ENCODE measurements at places on chromosomes 11 and 22. TPM values are rescaled to one million over a fixed set of nuclear protein-coding genes. Genes with fewer than 3 reads are reported as not detected.

MRGPRX3 gene
- not detected for total RNA-seq

KCNQ1OT1 gene
- 0.88 TPM for total RNA-seq

- peaks cover 6% of the 10 kb centered on the region for H3K27me3 ChIP-seq
- no peak overlapping the region for H3K4me3 ChIP-seq
- no peaks in the 10 kb centered on the region for H3K36me3 ChIP-seq
- no peaks in the 10 kb centered on the region for H3K4me1 ChIP-seq
- DNase-seq, result no peak
Measured at GRCh38 chr22:27057717-27058116, 400.3 kb downstream of the MIAT start.

DNA sequence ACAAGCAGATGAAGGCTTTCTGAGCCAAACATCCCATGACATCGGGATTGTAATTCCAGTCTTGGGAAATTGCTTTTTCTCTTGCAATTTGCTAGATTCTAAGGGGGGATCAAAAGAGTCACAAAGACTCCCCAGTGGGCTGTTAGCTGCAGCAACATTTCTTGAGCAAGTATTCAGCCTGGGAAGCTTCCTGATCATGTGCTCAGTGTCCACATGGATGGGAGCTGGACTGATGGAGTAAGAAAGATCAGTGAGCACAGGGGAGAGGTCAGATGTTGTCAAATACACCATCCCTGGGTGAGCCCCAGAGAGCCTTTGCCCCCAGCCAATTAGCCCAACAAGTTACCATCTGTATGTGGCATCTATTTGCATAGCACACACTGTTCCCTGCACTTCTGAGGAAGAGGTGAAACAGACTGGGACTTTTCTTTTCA, 10.2 kb upstream of the GRK3 start:
- no peaks in the 10 kb centered on the region for H3K36me3 ChIP-seq
- no peak overlapping the region for H3K4me3 ChIP-seq
- H3K4me1 ChIP-seq, result peaks cover 46% of the 10 kb centered on the region
- no peak for DNase-seq
- no peak overlapping the region for H3K27ac ChIP-seq
- H3K27me3 ChIP-seq, result no peaks in the 10 kb centered on the region

- no peak for DNase-seq
- no peaks in the 10 kb centered on the region for H3K36me3 ChIP-seq
- H3K4me3 ChIP-seq, result no peak overlapping the region
Measured at GRCh38 chr22:38938925-38939324, 18.5 kb upstream of the APOBEC3A start.

- H3K4me3 ChIP-seq, result no peak overlapping the region
- no peak for DNase-seq
- H3K4me1 ChIP-seq, result no peaks in the 10 kb centered on the region
- no peak overlapping the region for H3K27ac ChIP-seq
- H3K27me3 ChIP-seq, result peaks cover 23% of the 10 kb centered on the region
Measured at GRCh38 chr11:94751218-94751609, 16.9 kb upstream of the AMOTL1 start.

DNA sequence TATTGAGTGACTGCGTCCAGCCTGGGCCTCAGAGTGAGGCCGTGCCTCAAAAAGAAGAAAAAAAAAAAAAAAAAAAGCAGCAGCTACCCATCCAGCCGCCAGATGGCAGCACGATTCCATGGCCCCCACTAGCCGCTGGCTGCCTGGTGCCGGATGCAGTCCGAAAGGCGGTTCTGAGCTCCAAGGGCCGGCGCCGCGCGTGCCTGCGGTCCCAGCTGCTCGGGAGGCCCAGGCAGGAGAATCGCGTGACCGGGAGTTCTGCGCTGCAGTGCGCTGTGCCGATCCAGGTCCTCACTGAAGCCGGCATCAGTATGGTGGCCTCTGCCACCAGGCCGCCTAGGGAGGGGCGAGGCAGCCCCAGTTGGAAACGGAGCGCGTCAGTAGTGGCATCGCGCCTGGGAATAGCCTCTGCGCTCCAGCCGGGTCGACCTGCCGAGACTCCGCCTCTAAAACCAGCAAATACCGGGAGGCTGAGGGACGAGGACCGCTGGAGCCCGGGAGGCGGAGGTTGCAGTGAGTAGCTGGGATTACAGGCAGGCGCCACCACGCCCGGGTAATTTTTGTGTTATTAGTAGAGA, 19.3 kb downstream of the SCARF2 start:
- peaks cover 3% of the 10 kb centered on the region for H3K27me3 ChIP-seq
- peaks cover 4% of the 10 kb centered on the region for H3K4me1 ChIP-seq
- H3K4me3 ChIP-seq, result peak overlapping the region; percentile 68
- no peak overlapping the region for H3K27ac ChIP-seq

DNA sequence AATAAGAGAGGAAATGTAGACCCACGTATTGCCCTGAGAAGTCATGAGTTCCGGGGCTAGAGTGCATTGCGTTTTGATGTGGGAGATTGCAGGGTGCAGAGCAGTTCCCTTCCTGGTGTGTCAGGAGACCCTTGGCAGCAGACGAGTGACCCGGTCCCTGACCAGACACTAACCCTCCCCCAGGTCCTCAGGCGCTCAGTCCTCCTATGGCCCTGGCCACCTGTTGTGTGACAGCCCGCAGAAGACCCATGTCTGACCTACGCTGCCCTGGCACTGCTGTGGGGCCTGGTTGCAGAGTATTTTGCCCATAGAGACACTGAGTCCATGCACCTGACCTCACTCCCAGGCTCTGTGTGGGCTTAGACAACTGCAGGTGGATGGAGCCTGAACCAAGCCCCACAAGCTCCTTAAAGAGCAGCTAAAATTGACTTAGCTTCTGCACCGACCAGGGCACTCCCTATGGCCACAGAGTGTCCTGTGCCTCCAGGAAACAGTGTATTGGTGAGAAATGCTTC, 833.8 kb downstream of the TBC1D22A start:
- H3K36me3 ChIP-seq, result no peaks in the 10 kb centered on the region
- H3K27ac ChIP-seq, result no peak overlapping the region
- no peaks in the 10 kb centered on the region for H3K27me3 ChIP-seq
- DNase-seq, result no peak

Data from activated B cell treated with CpG ODN at 0.5 μM for 24 hours (primary cell).